LoVo (cell line): ENCODE measurements at places on chromosomes 1 and 21.

DNA sequence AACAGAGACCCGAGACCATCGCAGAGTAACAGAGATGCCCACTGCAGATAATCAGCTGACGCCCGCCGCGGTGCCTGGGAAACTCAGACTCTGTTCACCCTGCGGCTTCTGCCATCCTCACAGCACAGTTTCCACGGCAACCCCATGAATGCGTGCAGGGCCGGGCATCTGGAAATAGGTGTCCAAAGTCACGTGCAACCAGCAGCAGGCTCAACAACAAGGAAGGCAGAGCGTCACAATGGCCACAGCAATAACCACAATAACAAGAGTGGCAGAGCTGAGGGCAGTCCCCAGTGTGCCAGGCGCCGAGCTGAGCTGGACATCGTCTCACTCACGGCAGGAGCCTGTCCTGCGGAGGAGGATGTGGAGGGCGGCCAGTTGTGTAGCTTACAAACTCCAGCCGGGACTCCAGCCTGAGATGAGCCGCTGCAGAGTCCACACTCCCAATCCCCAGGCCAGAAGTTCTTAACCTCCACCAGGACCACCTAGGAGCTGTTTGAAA, 102.0 kb downstream of the CRYAA start:
- no peak for DNase-seq

DNA sequence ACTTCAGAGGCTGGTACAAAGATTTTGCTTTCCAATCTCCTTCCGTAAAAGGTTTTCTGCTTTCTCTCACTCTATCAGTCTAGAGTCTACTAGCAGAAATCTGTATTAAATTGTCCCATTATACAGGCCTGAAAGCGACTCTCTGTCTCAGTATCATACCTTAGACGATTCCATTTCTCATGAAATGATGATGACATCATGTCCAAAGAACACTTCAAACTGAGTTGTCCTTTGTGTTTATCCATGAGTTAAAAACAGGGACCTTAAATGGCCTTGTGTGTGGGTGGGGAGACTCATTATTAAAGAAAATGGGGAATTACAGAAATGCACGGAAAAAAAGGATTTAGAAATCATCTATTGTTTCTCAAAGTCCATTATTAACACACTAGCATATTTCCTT, 21.0 kb upstream of the SLC44A3 start:
- DNase-seq, result no peak

DNA sequence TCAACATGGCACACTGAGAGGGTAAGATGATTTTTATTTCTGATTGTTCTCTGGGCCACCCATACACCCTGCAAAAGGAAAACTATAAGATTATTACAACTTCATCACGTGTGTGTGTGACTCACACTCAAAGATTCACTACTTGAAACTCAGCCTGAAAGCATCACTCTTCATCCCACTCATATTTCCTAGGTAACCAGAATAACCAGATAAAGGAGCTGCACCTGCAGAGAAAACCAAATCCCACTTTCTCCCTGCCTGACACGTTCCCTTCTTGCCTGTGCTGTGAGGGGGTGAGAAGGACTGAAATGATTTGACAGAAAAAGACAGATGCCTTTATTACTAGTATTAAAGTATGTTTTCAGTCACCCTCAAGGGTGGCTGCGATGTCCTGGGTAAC, 131.6 kb downstream of the TGFBR3 start:
- no peak for DNase-seq

DNA sequence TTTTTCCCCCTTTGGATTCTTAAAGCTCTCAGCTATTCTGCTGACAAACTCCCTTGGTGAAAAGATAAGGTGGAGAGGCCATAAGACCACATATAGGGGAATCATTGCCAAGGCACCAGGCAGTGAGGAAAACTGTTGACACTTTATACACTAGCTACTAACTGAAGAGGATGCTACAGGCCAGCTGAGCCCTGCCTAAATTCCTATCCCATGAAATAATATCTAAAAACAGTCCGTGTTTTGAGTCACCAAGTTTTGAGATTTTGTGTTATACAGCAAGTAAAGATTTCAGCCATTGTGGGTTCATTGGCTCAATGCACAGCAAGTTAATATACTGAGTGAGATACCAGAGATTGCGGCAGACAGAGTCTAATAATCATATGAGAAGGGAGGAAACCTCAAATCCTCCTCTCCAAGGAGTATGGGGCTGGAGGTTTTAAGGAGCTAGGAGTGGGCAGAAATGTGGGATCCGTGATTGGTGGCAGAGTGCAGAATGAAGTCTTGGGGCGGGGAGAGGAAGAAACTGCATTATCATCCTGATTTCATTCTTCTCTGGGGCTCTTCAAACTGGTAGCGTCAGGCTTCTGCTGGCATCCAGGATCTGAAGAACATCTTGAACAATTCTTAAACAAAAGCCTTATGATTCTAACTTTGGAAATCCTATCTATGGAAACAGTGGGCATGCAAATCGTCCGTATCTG, 9.2 kb downstream of the CLDN8 start:
- no peak for DNase-seq

GRCh38 chr1:82398357-82398756, 597.6 kb downstream of the ADGRL2 start:
- no peak for DNase-seq

GRCh38 chr1:47569681-47570470, 132.0 kb downstream of the FOXD2 start:
- DNase-seq, result peak; percentile 90

- no peak for DNase-seq
Observed at GRCh38 chr1:205986861-205987260, 16.3 kb downstream of the RAB7B start.

DNA sequence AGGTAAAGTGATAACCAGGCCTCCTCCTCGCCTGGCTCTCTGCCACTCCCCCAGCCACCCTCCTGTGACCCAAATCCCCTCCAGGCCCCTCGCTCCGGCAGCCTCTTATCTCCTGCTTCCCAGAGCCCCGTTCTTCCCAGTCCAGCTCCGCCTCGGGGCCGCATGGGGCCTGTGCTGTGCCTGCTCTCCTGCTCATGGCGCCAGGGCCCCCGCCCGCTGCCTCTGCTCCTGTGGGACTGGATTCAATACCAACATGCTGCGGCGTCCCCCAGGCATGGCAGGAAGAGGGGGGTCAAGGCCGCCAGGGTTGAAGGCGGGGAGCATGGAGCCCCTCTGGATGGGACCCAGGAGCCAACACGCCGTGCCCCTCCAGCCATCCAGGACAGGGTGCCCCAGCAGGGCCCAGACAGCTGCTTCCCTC, 213.0 kb upstream of the VAMP3 start:
- no peak for DNase-seq

DNA sequence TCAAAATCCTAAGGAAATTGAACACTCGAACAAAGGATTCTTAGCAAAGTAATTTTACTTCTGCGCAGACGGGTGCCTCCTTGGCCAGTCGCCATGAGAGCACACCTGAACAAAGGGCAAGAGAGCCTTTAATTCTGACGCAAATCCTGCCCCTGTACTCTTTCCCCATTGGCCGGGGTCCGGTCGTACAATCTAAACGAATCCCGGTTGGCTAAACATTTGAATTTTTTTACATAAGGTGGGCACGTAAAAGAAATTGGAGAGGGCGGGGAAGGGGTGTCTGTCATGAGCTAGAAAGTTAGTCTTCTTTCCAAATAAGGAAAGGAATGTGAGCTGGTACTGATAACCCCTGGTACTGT, 8.2 kb upstream of the IL22RA1 start:
- DNase-seq, result peak; percentile 66

DNA sequence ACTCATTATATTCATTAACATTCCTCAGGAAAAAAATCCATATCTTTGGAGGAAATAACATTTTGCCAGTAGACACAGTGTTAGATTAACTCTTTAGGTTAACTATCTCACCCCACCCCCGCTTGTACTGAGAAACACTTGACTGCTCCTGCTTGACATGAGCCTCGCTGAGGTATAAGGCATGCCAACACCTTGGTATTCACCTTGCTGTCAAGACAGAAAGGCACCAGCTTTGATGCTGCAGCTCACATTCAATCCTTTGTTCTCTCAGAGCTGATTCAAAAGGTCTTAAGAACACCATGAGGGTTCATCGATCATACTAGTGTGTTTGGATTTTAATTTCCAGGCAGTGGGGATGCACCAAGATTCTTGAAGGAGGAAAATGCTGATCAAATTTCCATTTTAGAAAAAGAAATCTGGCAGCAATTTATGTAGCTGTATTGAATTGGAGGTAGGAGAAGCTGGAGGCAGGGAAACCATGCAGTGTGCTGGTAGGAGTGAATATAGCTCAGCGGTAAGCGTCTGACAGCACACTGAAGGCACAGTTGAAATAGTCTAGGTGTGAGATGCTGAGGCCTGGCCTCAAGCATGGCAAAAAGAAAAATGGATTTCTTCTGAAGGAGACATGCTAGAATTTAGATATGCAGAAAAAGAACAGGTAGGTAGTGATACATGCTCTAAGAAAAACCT, 108.0 kb upstream of the ST6GALNAC5 start:
- no peak for DNase-seq

GRCh38 chr1:111747282-111747734, 8.1 kb upstream of the INKA2 start:
- DNase-seq, result peak; percentile 88

DNA sequence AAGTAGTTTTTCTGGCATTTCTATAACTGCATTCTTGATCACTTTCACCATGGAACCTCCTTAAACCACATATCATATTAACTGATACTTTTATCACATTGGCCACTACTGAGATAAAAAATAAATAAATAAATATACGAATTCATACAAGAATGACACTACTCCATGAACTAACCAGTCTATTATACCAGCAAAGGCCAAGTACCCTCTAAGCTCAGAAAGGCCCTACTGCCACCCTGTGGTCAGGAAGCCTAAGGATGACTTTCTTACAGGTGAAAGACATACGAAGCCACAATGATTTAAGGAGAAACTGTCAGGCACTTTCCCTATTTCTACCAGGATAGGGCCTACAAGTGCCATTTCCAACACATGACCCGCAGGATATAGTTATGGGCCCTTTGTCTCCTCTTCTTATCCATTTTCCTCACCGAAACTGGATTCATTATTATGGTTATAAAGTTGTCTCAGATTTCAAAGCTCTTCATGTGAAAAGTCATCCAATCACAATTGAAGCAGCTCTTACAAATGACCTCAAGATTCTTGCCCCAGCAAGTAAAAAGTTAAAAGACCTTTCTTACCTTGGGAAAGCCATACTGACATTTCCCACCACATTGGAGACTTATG, 23.9 kb downstream of the DNAJC8 start:
- no peak for DNase-seq

DNA sequence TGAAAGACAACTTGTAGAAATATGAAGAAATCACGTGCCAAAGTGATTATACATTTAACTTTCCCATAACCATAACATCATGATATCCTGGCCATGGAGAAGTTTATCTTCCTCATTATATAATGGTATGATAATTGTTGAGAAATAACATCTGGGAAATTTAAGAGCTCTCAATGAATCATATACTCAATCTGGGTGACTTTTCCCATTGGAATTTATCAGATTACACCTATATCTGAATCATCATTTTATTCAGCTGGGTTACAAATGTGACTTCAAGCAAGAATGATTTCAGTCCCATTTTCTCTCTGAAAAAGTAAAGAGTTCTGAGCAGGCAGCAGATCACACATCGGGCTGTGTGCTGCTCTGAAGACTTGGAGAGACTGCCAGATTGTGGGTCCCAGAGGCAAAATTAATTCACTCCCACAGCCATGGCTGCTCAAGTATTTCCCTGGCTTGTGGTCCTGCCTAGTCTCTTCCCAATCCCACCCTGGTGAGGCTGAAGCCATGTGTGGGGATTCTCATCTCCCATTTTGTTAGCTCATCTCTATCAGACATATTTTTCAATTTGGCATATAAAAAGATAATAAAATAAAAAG, 278.0 kb downstream of the MRPL39 start:
- no peak for DNase-seq

GRCh38 chr1:199029855-199030254, 391.0 kb downstream of the PTPRC start:
- DNase-seq, result no peak
